Activated gamma-delta T cell treated with anti-CD3 and anti-CD28 coated beads, Interleukin-2, amount 50 U/mL, for 16 hours (primary cell): ENCODE measurements at places on chromosomes 5 and 9.

DNA sequence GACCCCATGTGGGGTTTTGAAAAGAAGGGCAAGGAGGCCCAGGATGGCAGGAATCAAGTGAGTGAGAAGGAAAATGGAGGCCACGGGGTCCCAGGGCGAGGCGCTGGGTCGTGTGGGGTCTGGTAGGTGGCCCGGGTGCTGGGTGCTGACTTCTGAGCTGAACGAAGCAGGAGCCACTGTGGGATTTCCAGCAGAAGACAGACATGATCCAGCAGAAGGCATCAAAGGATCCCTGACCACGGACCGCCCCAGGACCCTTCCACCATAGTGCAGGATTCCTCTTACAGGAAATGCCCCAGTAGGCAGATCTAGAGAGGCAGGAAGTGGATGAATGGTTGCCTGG lies 106.7 kb downstream of the ADAMTS2 start:
- DNase-seq, result no peak

- no peak for DNase-seq
Measured at GRCh38 chr5:84088996-84089395, 295.7 kb downstream of the EDIL3 start.

DNA sequence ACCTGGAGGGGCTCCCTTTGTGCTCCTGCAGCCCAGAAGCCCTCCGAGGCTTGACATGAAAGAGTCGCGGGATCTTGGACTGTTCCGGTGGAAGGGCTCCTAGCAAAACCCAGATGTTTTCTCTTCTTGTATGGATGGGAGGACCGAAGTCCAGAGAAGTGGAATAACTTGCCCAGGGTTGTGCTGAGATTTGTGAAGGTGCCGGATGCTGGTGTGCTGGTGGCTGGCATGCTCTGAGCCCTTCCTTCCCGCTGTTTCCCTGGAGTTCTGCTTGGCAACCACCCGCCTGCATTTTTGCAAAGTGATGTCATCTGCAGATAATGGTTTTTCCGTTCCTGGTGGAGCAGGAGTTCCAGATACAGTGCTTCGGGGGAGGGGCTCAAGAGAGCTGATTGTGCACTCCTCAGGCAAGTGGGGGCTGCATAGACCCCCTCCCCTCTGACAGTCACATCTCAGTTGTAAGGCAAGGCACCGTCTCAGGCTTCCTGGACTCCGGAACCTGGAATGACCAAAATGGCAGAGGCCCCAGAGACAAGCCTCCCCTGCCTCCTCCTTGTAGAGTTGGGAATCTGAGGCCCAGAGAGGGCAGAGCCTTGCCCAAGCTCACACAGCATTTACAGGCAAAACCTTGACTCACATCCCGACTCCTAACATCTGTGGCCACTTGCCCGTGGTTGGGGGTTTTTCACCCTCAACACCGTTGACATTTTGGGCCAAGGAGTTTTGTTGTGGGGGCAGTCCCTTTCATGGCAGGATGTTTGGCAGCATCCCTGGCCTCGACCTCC lies 157.0 kb downstream of the RGS3 start:
- no peak for DNase-seq

GRCh38 chr9:5364294-5365024 lies 24.8 kb upstream of the RLN1 start:
- no peak for DNase-seq

- no peak for DNase-seq
Measured at GRCh38 chr9:133711428-133712220, 26.5 kb downstream of the SARDH start.
